ENCODE measurements at places on chromosomes 11 and 22.
A peak's percentile ranks its signal among the peaks of the same experiment; 100 is the strongest.

GRCh38 chr22:49053578-49053977 lies 774.1 kb downstream of the BRD1 start:
- H3K36me3 ChIP-seq = no peaks in the 10 kb centered on the region
- no peak overlapping the region for H3K27ac ChIP-seq
- no peak overlapping the region for H3K4me3 ChIP-seq
- no peaks in the 10 kb centered on the region for H3K4me1 ChIP-seq
- DNase-seq = no peak

GRCh38 chr11:125452125-125452470 lies 44.0 kb downstream of the FEZ1 start:
- DNase-seq = no peak
- H3K4me1 ChIP-seq = no peaks in the 10 kb centered on the region
- no peaks in the 10 kb centered on the region for H3K27me3 ChIP-seq

DNA sequence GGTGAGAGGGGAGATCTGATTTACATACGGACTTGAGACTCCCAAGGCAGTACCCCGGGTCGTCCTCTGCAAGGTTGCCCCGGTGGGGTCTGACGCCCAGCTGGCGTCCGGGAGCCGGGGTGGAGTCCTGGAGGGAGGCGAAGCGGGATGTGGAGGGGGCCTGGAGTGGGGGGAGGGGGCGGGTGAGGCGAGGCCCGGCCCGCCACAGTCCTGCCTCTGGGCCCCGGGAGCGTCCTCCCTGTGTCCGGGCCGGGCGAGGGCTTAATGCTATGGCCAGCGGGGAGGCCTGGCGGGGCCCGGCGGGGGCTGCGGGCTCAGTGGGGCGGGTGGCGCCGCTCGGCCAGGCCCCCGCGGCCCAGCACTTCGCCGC lies 2.4 kb upstream of the MYBPC3 start:
- peaks cover 8% of the 10 kb centered on the region for H3K4me1 ChIP-seq
- no peaks in the 10 kb centered on the region for H3K36me3 ChIP-seq
- H3K27ac ChIP-seq = no peak overlapping the region
- H3K27me3 ChIP-seq = no peaks in the 10 kb centered on the region
- no peak overlapping the region for H3K4me3 ChIP-seq
- DNase-seq = no peak

- no peak for DNase-seq
- no peak overlapping the region for H3K4me3 ChIP-seq
- H3K27me3 ChIP-seq = no peaks in the 10 kb centered on the region
- H3K4me1 ChIP-seq = no peaks in the 10 kb centered on the region
- H3K36me3 ChIP-seq = peaks cover 43% of the 10 kb centered on the region
- no peak overlapping the region for H3K27ac ChIP-seq
Observed at GRCh38 chr11:17986711-17987220, 26.1 kb downstream of the SERGEF start.

DNA sequence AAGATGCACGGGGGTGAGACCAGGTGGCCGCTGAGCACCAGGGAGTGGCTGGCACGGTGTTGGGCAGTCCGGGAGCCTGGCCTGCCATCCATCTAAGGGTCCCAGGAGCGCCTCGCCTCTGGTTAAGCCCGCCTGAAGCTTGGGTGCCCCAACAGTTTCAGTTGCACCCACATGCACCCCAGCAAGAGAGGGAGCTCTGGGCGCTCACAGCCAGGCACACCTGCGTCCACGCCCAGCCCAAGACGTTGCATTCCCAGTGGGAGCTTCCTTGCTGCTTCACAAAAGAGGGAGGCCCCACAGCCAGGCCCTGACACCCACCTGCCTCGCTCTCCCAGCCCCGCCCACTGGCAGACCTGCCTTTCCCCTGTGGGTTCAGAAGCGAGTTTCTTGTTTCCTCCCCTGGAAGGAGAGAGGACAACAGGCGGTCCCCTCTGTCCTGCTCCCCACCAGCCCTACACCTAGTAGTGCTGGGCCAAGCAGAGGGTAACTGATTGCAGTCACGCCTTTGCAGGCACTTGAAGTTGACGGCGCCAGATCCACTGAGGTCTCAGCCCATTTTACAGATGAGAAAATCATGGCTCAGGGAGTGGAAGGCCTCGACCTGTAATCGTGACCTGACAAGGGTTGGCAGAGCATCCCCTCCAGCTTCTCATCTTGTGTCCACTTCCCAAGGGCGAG lies 35.4 kb downstream of the OSBPL5 start:
- H3K4me3 ChIP-seq = no peak overlapping the region
- H3K27me3 ChIP-seq = no peaks in the 10 kb centered on the region
- no peaks in the 10 kb centered on the region for H3K36me3 ChIP-seq
- DNase-seq = no peak

DNA sequence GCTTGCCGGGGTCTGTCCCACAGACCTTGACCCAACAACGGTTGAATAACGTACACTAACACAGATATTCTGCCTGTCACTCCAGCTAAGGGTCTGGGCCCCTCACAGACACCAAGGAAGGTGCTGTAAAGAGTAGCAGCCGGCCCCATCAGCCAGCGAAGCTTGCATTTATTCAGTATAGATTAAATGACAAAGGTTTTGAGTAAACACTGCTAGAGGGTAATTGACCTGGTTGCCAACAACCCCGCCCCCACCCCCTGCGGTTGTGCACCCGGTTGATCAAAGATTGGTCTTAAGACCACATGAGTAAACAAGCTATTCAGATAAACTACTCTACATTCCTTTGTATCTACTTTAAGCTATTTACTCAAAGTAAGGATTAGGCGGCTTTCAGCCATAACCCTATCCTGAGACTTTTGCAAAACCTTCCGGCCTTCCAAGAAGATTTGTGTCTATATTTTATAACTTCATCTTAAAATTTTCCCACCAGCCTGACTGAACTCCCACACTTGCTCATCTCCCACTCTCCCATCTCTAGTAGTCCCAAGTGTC lies 4.8 kb upstream of the CKAP5 start:
- no peaks in the 10 kb centered on the region for H3K36me3 ChIP-seq
- no peak overlapping the region for H3K27ac ChIP-seq
- H3K4me3 ChIP-seq = no peak overlapping the region
- H3K27me3 ChIP-seq = no peaks in the 10 kb centered on the region
- no peak for DNase-seq
- peaks cover 9% of the 10 kb centered on the region for H3K4me1 ChIP-seq

- H3K4me1 ChIP-seq = no peaks in the 10 kb centered on the region
- no peak overlapping the region for H3K4me3 ChIP-seq
- no peaks in the 10 kb centered on the region for H3K36me3 ChIP-seq
- H3K27me3 ChIP-seq = peaks cover 2% of the 10 kb centered on the region
- no peak for DNase-seq
Observed at GRCh38 chr22:28058036-28058435, 139.0 kb upstream of the PITPNB start.

DNA sequence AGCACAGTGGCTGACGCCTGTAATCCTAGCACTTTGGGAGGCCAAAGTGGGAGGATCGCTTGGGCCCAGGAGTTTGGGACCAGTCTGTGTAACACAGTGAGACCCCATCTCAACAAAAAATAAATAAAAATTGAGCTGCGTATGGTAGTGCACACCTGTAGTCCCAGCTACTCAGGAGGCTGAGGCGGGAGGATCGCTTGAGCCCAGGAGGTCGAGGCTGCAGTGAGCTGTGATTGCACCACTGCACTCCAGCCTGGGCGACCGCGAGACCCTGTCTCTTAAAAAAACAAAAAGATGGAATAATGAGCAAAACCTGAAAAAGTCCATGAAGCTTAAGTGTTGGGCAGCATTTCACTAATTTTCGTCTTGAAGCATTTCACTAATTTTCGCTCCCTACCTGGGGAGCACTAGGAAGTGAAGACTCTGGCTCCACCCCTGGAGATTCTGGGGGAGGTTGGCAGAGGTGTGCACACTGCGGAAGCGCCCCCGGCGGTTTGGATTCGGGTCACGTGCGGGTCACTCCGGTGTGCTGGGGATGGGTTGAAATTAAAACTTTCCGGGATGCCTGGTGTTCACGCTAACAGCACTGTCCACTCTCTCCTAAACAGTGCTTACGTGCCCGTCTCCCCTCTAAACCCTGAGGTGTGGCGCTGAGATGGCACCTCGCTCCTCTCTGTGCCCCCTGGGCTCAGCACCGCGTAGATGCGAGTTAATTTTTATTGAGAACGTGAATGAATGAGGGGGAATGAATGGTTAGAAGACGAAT lies 906 bp upstream of the NAA40 start:
- H3K4me1 ChIP-seq = peaks cover 25% of the 10 kb centered on the region
- H3K36me3 ChIP-seq = peaks cover 2% of the 10 kb centered on the region
- H3K4me3 ChIP-seq = peak overlapping the region; percentile 83

DNA sequence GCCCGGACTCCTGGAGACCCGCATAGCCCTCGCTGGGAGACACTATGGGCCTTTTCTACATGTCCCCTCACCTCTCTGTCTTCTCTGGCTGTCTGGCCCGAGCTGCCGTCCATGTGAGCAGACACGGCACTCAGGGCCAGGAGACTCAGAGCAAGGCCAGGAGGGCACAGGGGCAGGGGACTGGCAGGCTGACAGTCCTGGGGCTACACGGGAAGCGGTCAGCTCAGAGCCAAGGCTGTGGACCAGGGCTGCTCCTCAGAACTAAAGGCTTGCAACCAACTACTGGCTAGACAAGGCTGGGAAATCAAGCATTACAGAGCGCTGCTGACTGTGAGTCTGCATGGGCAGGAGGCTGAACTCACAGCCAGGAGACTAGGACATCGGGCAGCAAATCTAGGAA lies 56.1 kb upstream of the CDON start:
- no peaks in the 10 kb centered on the region for H3K27me3 ChIP-seq
- no peaks in the 10 kb centered on the region for H3K4me1 ChIP-seq
- no peak overlapping the region for H3K4me3 ChIP-seq

DNA sequence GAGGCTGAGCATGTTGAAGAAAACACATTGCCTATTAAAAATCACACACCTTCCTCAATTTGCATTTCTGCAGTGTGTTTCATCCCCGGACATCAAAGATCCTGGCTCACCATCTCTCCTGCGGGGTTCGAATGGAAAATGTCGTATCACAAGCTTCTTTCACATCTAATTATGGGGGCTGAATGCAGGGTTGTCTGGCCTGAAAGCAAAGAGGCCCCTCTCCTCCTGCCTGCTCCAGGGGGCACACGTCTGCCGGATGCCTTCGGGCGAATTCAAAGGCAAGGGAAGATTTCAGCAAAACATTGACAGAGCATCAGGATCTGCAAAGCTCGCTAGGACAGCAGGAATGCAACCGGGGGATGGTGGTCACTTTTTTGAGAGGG lies 1447.7 kb downstream of the TBC1D22A start:
- H3K27me3 ChIP-seq = peaks cover 2% of the 10 kb centered on the region
- H3K4me3 ChIP-seq = no peak overlapping the region
- no peak overlapping the region for H3K27ac ChIP-seq

GRCh38 chr11:129380413-129380812 lies 4.8 kb downstream of the BARX2 start:
- peaks cover 65% of the 10 kb centered on the region for H3K27me3 ChIP-seq
- H3K36me3 ChIP-seq = no peaks in the 10 kb centered on the region
- DNase-seq = no peak
- H3K4me1 ChIP-seq = peaks cover 7% of the 10 kb centered on the region

DNA sequence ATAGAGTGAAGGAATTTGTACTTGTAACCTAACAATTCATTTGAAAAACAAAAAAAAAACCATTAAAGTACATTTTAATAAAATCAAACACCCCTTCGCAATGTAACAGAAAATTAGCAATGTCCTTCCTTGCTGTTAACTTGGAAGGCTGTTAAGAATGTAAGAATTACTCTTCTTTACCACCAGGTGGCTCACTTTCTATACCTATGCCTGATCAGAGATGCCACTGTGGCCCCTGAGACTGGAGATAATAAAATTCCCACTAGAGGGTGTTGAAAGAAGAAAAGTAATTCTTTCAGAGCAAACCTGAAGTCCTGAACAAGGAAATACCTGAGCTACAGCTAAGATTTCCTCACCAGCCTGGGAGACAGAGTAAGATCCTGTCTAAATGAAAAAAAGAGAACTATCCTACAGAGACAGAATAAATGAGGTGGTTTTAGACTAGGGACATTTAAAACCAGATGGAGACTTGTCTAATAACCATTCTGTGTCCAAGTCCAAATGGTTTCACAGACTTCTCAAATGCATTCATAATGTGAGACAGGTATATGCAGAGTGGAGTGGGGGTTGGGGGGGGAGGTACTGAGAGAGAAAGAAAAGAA lies 1089.3 kb downstream of the FAM181B start:
- DNase-seq = peak; percentile 6
- H3K27ac ChIP-seq = no peak overlapping the region
- no peak overlapping the region for H3K4me3 ChIP-seq

- H3K27ac ChIP-seq = no peak overlapping the region
- peaks cover 6% of the 10 kb centered on the region for H3K4me1 ChIP-seq
- DNase-seq = no peak
- peaks cover 3% of the 10 kb centered on the region for H3K36me3 ChIP-seq
Observed at GRCh38 chr11:73465871-73466270, 89.7 kb downstream of the RELT start.

DNA sequence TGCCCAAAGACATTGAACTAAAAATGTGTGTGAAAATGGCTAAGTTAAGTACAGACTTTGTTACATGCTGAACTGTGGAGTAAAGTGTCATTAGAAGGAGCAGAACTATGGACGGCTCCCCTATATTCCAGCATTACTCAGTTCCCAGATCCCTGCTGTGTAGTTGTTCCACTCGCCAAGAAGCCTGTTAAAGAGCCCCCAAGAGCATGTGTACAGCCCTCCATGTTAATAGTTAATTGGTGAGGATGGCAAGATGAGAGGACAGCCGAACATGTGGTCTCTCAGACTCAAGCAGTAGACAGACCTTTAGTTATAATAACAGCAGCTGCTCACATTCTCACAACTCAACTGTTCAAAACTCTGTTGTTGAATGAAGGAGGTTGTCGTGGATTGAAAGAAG lies 127.4 kb downstream of the ELP4 start:
- no peak overlapping the region for H3K27ac ChIP-seq
- no peak overlapping the region for H3K4me3 ChIP-seq
- H3K4me1 ChIP-seq = no peaks in the 10 kb centered on the region
- H3K27me3 ChIP-seq = no peaks in the 10 kb centered on the region
- peaks cover 11% of the 10 kb centered on the region for H3K36me3 ChIP-seq

GRCh38 chr11:12845163-12845562 lies 164.0 kb upstream of the RASSF10 start:
- H3K36me3 ChIP-seq = no peaks in the 10 kb centered on the region
- H3K27me3 ChIP-seq = peaks cover 19% of the 10 kb centered on the region
- no peak for DNase-seq
- H3K4me1 ChIP-seq = peaks cover 5% of the 10 kb centered on the region

DNA sequence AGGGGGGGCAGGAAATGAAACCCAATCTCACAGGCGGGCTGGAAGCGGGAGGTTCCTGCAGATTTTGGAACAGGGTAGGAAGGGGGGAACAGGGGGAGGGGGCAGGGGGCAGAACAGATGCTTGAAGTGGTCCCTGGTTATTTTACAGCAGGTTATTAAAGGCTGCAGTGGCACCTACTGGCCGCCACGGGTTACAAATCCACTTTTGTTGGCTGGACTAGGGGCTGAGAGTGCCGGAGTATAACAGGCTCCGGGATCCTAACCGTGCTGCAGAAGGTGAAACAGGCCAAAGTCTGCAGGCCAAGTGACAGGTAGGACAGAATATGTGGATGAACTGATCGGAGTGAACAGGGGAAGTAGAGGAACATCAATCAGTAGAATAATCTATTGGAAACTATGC lies 2.5 kb downstream of the ROBO3 start:
- H3K27me3 ChIP-seq = peaks cover 87% of the 10 kb centered on the region
- DNase-seq = peak; percentile 23
- H3K4me1 ChIP-seq = peaks cover 33% of the 10 kb centered on the region
- H3K27ac ChIP-seq = no peak overlapping the region

GRCh38 chr22:39545386-39546365 lies 13.1 kb upstream of the RPS19BP1 start:
- H3K4me1 ChIP-seq = peaks cover 10% of the 10 kb centered on the region
- peaks cover 45% of the 10 kb centered on the region for H3K27me3 ChIP-seq
- peak; percentile 75 for DNase-seq
- no peak overlapping the region for H3K27ac ChIP-seq
- no peak overlapping the region for H3K4me3 ChIP-seq
